Activated CD8-positive, alpha-beta memory T cell treated with anti-CD3 and anti-CD28 coated beads, Interleukin-2, amount 10 ng/mL, durations not matched to agents 7 days and 5 days (primary cell): ENCODE measurements at places on chromosomes 16 and 17.

- peak; percentile 41 for DNase-seq
These were observed 2.4 kb upstream of the NFATC3 start for GRCh38 chr16:68082629-68083238.

- DNase-seq = no peak
These were observed 24.5 kb upstream of the HS3ST2 start for GRCh38 chr16:22789281-22789945.

- no peak for DNase-seq
These were observed 41.4 kb upstream of the ANKFN1 start for GRCh38 chr17:56111706-56112485.

GRCh38 chr16:65572156-65572555, 450.3 kb upstream of the CDH11 start:
- DNase-seq = no peak

- no peak for DNase-seq
These were observed 230.5 kb upstream of the CACNG5 start for GRCh38 chr17:66604376-66604775.

DNA sequence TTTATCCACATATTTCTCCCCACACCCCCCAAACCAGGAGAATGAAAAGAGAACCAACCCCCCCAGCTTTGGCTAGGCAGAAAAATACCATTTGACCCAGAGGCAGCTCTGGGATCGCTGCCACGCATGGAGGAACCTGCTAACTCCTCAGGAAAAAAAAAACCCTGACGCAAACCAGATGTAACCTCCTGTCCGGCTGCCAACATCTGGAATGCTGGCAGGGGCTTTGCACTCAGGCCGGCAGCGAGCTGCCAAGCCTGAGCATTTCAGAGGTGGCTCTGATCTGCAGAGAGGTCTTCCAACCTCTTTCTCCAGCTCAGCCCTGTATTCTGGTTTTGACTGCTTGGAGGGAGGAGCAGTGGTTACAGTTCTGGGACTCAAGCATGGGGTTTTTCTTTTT, 8.2 kb downstream of the IGFBP4 start:
- no peak for DNase-seq

GRCh38 chr16:4780235-4780634, 7.9 kb downstream of the SEPTIN12 start:
- no peak for DNase-seq

DNA sequence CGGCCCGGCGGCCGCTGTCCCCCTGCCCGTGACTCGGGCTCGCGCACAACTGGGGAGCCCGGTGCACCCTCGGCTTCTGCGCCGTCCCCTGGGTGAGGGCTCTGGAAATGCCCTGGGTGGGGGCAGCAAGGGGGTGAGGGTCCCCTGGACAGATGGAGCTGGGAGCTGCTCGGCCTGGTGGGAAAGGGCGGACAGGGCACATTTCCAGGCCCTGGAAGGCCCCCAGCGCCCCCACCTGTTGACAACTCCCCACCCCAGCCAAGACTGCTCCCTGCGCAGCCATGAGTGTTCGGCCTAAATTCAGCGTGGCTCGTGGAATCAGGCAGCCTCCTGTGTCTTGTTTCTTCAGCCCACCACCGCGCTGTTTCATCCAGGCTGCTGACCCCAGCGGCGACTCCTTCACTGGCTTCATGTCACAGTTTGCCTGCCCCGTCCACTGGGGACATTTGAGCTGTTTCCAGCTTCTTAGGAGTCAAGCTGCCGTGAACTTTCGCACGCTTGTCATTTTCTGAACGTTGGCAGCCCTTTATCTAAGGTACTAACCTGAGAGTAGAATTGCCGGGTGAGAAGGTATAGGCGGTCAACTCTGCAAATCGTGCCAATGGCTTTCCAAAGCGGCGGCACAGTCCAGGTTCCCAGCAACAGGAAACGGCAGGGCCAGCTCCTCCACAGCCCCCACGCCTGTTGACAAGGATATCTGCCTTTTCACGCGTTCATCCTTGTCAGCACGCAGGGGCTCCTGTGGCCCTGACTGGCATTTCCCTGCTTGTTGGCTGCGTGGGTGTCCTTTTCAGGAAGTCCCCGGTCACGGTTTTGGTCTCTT, 895 bp downstream of the UTS2R start:
- no peak for DNase-seq

DNA sequence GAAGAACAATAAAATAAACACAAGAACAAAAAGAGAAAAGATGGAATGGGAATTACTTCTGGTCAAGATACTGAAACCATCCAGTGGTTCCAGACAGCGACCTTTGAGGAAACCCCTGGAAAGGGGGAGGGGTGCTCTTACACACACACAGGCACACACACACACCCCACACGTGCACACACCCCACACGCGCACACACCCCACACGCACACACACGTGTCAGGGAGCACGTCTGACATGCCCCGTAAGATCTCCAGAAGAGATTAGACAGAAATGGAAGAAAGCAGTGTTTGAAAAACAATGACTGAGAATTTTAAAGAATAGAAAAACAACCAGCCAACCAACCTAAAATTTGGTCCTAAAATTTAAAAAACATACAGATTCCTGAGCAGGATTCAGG, 45.3 kb upstream of the FASN start:
- no peak for DNase-seq

GRCh38 chr17:13346081-13346533, 255.6 kb downstream of the HS3ST3A1 start:
- no peak for DNase-seq

GRCh38 chr17:73847952-73848351, 203.7 kb upstream of the SDK2 start:
- no peak for DNase-seq

DNA sequence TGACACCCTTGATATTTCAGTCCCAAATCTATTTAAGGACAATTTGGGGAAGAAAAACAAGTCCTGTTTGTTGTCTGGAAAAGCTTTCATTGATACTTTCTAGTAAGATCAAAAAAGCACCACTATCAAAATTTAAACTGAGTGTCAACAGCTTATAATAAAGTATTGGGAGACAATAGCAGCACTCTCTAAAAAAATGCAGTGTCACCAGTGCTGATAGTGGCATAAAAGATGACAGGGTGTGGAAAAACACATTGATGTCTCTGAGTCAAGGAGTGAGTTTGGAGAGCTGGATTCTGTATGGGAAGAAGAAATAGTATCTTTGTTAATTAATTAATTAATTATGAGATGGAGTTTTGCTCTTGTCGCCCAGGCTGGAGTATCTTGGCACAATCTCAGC, 8.3 kb upstream of the TOM1L1 start:
- DNase-seq = no peak

DNA sequence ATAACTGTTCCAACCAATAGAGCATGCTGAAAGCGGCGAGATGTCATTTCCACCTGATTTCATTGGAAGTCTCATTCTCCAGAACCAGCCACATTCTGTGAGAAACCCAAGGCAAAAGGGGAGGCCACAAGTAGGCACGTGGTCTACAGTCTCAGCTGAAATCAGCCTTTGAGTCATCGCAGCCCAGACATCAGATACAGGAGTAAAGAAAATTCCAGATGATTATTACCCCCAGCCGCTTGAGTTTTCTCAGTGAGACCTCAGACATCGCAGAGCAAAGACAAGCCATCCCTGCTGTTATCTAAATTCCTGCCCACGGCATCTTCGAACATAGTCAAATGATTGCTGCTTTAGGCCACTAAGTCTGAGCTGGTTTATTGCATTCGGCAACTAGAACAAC, 23.1 kb downstream of the STAT3 start:
- DNase-seq = peak; percentile 44

- no peak for DNase-seq
These were observed 321.4 kb downstream of the FOXL1 start for GRCh38 chr16:86899757-86900156.

DNA sequence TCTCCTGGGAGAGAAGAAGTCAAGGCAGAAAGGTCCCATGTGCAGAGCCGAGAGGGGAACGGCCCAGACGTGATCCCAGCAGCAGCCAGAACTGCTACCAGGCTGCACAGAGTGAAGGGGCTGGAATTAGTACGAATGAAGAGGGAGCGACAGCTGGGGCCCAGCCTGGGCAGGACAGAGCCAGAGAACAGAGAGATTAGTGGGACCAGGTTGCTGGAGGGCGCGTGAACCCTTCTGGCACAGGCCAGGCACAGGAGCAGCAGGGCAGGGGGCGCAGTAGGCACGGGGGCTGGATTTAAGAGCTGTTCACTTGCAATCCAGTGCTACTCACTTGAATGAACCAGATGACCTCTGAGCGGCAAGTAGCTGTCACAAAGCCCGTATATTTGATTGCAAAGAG, 66.9 kb downstream of the PLXDC1 start:
- no peak for DNase-seq

DNA sequence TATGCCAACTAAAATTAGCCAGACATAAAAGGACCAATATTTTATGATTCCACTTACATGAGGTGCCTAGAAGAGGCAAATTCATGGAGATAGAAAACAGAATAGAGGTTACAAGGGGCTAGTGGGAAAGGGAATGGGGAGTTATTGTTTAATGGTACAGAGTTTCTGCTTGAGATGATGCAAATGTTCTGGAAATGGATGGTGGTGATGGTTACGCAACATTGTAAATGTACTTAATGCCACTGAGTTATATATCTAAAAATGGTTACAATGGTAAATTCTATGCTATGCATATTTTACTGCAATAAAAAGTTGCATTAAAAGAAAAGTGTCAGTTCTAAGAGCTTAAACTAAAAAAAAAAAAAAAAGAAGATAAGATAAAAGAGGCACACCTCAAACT, 17.9 kb downstream of the MT1X start:
- DNase-seq = no peak

- peak; percentile 57 for DNase-seq
These were observed 83.7 kb downstream of the N4BP1 start for GRCh38 chr16:48526058-48526957.

DNA sequence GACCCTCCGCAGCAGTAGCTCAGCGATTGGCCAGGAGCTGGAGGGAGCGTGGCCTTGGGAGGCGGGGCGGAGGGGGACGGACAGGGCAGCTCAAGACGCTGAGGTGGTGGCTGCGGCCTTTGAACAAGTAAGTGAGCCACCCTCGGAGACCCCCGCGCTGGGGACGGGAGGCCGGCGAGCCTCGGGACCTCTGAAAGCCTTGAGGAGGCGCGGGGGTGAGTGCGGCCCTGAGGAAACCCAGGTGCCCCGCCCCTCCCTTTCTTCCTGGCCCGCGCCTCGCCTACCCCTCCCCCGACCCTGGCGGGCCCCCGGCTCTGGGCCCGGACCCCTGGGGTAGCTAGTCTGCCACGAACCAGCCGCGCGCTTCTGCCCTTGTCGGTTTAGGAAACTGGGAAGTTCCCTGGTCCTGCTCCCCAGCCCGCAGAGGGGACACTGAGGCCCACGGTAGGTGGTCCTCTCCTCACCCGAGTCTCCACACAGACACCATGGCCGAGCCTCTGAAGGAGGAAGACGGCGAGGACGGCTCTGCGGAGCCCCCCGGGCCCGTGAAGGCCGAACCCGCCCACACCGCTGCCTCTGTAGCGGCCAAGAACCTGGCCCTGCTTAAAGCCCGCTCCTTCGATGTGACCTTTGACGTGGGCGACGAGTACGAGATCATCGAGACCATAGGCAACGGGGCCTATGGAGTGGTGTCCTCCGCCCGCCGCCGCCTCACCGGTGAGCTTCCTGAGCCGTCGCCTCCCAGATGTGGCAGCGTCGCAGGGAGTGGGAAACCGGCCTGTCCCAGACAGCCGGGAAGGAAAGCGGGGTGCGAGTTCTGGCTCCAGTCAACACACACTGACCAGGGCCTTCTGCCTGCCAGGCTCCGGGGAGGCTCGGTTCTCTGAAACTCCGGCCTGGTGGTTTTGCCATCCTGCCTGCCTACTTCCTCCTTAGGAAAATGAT, at the start of gene MAPK7:
Gene MAPK7, plus strand, starts transcription at position 83 of the 945 bp plus-strand sequence. Its CDS starts 403 bp downstream, at position 486.
- no peak for DNase-seq

- no peak for DNase-seq
These were observed 242.0 kb downstream of the FTO start for GRCh38 chr16:53945996-53946395.

- no peak for DNase-seq
These were observed 17.7 kb upstream of the RMI2 start for GRCh38 chr16:11327277-11328171.

GRCh38 chr16:898761-899682, 71.8 kb downstream of the LMF1 start:
- DNase-seq = no peak

DNA sequence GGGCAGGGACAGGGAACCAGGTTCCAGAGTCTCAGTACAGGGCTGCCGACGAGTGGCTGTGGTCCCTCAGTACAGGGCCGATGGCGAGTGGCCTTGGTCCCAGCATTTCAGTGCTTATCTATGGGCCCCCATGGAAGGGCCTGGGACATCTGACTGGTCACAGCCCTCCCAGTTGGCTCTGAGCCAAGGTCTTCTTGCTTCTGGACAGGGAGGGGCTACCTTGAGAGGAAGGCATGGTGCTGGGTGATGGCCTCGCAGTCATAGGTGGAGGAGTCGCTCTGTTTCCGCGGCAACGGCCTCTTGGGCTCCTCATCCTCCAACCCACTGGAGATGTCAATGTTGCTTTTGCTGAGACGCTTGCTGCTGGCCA, 32.5 kb downstream of the PIMREG start:
- no peak for DNase-seq

DNA sequence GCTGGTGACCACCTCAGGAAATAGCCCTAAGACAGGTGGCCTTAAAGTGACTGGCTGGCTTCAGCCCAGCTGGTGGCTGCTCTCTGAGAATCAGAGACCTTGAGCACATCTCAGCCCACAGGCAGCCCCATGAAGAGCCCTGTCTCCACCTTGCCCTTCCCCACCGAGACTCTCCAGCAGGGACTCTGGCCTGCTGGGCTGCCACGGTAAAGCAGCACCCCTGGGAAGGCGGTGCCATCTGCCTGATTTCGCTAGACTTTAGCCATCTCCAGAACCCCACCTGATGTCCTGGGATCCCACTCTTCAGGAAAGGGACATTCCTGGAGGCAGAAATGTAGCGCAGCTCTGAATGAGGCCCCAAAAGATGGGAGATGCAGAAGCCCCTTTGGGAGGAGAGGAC, 45.2 kb upstream of the LGALS9 start:
- no peak for DNase-seq

- DNase-seq = no peak
These were observed 107.3 kb downstream of the OR1D5 start for GRCh38 chr17:2955931-2956582.

DNA sequence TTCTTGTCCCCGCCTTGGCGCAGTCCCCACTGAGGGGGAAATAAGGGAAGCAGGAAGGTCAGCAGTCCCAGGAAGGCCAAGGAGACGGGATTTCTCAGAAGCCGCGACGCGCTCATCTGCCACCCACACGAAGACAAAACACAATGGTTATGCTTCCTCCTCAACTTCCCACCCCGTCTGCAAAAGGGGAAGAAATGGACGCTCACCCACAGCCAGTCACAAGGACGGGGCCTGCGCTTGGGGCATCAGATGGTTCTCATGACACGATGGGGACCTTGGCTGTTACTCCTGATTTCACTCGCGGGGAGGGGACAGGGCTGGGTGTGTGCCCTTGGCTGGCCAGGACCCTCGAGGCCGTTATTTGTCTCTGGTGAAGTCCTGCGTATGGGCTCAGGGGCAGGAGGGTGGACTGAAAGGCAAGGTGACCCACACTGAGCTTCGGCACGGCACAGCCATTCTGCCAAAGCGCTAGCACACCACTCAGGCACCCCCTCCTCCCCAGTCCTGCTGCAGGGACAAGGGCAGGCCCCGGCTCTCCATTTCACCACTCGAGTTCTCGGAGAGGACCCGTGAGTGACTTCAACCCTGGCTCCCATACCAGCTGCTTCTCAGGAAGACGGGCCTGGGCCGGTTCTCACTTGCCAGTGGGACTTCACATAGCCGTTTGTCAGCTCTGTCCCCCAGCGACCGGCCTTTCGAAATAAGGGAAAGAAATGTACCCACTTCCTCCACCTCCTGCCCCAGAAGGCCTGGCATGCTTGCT, 84.5 kb downstream of the ABR start:
- DNase-seq = no peak
